Testis (tissue), 5 donors: ENCODE measurements at places on chromosomes 2 and 18.
A peak's percentile ranks its signal among the peaks of the same experiment; 100 is the strongest.

GRCh38 chr2:24205131-24205530 lies 30.3 kb downstream of the FAM228A start:
- DNase-seq = no peak

DNA sequence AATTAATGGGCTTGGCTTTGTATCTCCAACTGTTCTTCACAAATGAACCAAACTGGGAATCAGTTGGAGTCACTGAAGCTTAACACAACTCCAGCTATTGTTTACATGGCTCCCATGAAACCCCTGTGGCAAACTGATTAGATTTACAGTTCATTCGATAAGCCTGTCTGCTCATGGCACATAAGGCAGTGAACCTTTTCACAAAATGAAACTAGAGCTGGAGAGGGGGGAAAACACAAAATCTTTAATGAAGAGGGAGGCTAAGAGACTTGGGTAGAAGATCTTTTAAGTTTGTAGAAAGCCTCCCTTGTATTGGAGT lies 11.6 kb upstream of the ITGA6 start:
- no peak for DNase-seq

DNA sequence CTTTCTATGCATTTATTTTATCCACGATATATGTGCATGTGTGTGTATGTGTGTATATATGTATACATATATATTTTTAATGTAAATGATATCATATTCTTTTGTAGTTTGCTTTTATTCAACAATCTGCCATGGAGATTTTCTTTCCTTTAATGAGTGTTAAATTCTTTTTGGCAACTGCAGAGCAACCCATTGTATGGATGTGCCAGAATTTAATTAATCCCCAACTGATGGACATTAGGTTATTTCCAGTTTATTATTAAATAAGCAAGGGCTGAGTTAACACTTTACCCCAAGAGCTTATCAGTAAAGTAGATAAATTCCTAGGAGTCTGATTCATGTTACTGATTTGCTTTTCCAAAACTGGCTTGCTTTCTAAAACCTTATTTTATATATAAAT lies 58.9 kb upstream of the CD28 start:
- no peak for DNase-seq

DNA sequence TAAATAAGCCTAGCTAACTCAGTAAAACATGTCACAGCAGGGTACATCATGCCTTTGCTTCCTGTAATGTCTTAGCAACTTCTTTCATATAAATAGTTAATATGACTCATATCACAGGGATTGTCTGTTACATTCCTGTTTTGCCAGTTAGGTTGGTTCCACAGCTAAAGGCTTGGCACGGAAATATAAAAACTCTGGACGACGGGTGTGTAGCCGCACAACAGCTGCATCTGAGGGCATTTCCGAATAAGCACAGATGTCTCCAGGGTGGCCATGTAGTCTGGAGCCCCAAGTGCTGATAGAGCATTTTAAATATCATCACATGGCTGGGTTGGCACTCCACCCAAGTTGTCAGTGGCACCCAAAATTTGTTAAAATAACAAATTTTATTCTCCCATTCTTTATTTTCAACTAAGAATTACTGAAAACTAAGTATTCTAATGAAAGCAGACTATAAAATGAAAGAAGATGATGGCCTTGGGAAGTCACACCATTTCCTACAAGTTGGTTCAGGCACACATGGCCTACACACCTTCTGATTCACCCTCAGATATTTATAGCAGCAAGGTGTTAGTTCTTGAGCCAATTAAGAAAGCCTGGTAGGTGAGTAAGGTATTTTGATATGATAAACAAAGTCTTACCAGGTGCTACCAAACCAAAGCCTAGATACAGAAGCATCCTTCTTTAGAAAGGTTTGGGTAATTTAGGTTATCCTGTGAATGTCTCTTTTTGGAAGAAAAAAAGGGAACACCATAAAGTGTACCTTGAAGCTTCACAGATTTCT lies 61.8 kb upstream of the STK17B start:
- no peak for DNase-seq

DNA sequence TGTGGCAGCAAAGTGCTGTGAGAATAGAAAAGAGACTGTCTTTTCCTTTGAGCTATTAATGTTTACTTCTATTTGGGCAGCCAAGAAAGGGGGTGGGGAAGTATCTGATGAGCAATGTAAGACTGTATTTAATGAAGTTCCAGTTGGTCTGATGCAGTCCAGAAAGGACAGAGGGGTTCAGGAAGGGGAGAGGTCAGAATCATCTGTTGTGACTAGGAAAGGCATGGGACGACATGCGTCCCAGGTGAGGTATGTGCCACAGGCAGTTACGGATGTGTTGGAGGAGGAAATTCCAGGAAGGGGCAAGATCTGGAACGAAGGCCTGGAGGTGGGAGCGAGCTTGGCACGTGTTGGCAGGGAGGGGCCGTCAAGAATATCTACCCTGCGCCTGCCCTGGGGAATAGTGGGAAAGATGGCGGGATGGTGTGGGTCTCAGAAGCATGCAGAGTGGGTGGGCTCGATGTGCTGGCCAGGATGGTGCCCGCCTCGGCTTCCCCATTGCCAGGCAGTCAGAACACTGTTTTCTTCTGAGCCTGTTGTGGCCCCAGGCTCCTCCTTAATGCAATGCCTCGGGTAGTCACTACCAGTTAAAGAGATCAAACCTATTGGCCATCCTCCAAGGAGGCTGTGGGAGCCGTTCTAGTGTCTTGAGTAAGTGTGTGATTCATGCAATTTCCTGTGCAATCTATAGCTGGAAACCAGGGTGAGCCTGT lies 57.8 kb upstream of the TXNDC2 start:
- DNase-seq = peak; percentile 55

DNA sequence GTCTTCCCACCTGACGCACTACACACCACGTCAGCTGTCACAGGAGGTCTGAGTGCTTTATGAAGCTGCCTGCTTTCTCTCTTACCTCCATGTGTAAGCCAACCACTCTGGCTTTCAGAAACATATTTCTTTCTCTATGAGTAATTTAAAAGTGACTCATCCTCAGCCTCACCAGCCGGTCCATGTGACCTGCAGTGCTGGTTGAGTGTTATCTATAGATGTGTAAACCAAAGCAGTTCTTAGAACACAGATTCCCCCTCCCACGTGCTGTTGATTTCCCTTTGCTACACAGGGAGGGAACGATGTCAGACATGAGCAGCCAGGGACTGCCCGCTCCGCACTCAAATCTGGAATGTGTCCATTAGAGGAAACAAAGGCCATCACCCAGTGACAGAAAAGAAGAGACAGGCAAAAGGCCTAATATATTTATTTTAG lies 157.8 kb downstream of the BCL2 start:
- peak; percentile 84 for DNase-seq

- no peak for DNase-seq
Observed at GRCh38 chr2:30213907-30214463, 17.3 kb upstream of the LBH start.

DNA sequence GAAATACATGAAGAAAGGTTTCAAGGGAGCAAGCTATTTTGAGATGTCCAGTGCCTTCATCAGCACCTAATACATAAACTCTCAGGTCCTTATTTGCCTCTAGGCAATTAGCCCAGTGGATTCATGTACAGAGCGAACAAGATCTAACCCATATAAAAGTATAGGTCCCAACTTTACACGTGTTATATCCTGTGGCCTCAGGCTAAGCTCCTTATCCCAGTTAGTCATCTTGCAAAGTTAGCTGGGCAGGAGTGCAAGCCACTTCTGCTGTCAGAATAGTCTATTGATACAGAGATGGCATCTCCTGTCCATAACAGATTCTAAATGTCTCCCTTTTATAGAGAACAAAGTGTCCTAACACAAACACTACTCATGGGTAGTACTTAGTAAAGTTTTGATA lies 203.9 kb upstream of the PIK3C3 start:
- DNase-seq = no peak

DNA sequence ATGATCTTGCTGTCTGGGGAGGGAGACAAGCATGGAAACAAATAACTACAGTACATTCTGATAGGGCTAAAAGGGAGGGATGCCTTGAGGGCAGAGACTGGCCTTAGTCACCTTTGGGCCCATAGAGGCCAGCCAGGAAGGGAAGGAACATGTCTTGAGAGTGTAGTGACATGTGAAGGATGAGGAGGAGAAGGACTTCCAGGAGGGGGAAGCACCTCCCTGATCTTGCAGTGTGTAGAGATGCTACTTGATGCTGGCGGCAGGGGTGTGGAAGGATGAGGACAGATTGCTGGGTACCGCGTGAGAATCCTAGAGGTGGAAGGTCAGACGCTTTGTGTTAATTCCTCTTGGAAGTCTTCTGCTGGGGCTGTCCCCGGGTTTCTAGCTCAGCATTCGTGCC lies 13.1 kb downstream of the TET3 start:
- no peak for DNase-seq

DNA sequence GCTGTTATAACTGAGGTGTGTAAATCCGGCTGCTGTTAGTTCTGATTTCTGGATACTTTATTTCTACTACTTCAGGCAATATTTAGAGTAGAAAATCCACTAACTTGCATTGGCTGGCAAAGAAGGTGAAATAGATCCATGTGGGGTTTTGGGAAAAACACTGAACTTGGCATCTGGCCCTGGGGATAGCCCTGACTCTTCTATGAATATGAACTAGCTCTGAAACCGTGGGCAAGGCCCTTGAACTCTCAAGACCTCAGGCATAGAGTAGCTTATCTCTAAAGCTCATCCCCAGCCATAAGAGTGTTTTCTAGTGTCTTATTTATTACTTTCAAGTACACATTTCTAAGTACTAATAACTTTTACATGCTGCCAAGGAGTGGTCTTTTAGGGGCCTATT lies 25.8 kb downstream of the PARD3B start:
- DNase-seq = no peak

DNA sequence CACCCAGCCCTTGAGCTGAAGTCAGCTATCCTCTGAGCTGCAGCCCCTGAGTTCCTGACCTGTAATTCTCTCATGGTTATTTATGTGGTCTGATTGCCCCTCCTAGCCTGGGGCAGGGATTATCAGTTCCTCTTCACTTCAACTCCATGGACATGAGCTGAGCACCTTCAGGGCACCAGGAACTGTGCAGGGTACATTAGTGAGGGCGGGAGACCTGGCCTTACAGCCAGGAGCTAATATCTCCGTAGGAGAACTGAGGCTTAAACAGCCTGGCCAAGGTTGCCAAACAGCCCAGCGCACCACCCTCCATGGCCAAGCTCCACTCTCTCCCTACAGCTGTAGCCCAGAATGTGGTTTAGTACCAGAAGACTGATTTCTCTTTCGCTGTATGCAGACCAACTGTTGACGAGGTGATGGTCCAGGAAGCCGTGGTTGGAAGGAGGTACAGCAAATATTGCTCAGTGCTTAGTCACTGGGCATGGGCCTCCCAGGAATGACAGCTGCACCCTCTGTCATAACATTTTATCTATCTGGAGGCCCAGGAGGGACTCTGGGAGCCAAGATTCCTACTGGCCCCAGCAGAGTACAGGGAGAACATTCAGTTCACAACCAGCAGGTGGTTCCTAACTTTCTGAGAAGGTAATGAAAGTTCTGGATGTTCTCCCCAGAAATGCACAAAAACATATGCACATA lies 228.7 kb upstream of the SIX2 start:
- DNase-seq = no peak

- DNase-seq = no peak
Observed at GRCh38 chr2:141490886-141491285, 639.9 kb downstream of the LRP1B start.

DNA sequence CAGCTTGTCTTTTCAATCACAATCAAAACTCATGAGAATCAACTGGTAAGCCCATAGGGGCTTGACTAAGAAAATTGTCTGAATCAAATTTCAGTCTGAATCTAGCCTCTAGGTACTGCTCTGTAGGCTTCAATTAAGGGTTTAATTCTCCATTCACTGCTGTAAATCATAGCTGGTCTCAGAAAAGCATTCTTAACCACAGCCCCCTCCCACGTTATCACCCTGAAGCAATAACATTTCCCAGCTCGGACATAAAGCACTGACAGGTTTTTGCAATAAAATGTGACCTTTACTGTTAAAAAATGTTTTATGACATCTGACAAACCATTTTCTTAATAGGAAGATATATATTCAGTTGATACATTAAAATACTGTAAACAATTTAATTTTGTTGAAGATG lies 55.0 kb downstream of the LRP1B start:
- no peak for DNase-seq

GRCh38 chr18:36124841-36125240 lies 4.3 kb downstream of the SLC39A6 start:
- no peak for DNase-seq

GRCh38 chr2:150051004-150051403 lies 436.5 kb downstream of the RND3 start:
- DNase-seq = no peak

- no peak for DNase-seq
Observed at GRCh38 chr2:177394594-177394973, 2.0 kb downstream of the AGPS start.

DNA sequence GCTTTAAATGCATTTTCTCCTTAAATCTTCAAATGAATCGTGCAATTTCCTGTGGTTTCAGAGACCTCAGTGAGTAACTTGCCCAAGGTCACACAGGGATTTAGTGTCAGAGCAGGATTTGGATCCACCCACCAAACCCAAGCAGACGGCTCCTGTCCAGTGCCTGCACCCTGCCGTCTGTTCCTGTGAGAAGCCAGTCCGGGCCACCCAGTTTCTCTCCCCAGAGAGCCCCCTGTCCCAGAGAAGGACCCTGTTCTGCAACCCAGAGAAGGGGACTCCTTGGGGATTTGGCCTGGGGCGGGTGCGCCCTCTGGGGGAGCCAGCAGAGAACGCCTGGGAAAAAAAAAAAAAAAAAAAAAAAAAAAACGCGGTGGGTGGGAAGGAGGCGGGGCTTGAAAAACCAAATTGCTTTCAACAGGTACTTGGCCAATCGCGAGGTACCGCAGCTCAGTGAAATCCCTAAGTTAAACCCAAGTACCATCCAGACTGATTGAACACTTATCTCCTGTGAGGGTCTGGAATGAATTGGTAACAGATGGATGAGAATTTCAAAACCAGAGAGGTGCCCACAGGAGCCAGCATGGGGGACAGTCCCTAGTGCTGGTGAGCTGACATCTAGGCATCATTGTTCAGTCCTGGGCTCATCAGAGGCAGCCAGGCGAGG lies 30.9 kb upstream of the REEP1 start:
- DNase-seq = peak; percentile 47

GRCh38 chr2:156456616-156457015 lies 20.4 kb downstream of the GPD2 start:
- DNase-seq = no peak

GRCh38 chr2:162490761-162491470 lies 147.0 kb downstream of the GCA start:
- DNase-seq = no peak

DNA sequence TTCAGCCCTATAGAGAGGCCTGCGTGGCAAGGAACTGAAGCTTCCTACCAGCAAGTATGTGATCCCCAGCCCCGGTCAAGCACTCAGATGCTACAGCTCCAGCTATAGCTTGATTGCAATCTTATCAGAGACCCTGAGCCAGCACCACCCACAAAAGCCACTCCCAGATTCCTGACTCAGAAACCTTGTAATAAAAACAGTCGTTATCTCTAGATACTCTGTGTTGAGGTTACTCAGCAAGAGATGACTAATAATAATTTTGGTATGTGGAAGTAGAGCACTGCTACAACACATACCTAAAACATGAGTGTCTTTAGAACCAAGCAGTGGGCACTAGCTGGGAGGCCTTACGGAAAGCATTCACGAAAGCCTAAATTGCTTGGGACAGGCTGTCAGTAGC lies 216.9 kb downstream of the UXS1 start:
- no peak for DNase-seq

- no peak for DNase-seq
Observed at GRCh38 chr2:134315471-134315870, 61.6 kb downstream of the MGAT5 start.
